GM04503 (cell line): ENCODE measurements at places on chromosomes 4 and X.

DNA sequence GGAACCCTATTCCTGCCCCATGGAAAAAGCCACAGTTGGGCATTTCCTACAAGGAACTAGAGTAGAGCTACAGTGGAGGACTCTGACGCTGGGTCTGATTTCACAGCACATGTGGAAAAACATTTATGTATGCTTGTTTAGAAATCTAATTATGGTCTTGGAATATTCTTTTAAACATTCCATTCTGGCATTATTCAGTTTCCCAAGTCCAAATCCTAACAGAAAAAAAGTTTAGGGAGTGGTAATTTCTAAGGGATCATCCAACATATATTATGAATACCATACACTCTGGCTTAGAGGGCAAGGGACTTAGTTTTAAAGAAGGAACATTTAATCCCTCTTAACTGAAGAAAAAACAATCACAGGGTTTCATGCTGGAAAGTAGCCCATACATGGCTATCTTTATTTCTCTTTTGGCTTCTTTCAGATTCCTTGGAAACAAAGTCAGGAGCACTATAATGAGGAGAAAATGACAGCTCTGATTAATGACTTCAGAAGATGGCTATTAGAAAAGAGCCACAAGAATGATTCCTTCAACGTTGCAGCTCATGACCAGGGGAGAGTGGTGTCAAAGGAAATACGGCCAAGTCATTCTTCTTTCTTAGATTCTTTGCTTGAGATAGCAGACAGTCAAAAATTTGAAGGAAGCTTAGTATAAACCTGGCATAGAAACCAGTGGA is 56.1 kb downstream of the CNGA2 start:
- DNase-seq = peak; percentile 11

DNA sequence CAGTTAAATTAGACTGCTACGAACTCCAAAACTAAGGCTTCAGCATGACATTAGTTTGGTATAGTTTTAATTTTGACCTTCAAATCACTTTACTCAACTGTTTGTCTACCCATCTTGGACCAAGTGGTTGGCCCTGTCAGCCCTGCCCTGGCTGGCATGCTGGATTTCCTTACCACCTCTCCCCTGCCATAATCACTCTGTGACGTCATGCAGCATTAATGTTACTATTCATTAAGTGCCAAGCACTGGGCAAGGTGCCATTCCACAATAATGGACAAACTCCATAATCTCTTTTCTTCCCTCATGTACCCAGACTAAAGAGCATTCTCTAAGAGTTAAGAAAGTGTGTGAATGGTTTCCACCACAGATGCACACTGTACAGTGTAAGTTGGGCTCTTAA is 277.0 kb upstream of the INTU start:
- DNase-seq = no peak

- DNase-seq = no peak
Measured at GRCh38 chr4:38860788-38861424, 4.3 kb upstream of the TLR6 start.

DNA sequence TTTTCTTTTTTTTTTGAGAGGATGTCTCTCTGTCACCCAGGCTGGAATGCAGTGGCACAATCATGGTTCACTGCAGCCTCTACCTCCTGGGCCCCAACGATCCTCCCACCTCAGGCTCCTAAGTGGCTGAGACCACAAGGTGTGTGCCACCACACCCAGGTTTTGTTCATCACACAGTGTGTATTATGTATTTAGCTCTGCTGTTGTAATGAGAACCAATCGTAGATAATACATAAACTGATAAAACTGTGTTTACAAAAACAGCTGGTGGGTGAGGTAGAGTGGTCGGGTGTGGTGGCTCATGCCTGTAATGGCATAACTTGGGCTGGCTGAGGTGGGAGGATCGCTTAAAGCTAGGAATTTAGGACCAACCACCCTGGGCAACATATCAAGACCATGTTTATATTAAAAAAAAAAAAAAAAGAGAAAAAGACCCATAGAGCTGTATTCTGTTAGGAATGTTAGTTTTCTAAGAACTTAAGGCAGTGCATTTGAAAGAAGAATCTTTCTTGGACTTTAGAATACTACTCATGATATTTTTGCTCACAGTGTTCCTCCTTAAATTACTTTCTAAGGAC is 34.9 kb downstream of the POLR2B start:
- no peak for DNase-seq

- DNase-seq = no peak
Measured at GRCh38 chrX:12906046-12906761, at the start of gene TLR8. Gene TLR8 (plus strand): TSS chrX:12906620. CDS start chrX:12906707, 87 bp downstream.

DNA sequence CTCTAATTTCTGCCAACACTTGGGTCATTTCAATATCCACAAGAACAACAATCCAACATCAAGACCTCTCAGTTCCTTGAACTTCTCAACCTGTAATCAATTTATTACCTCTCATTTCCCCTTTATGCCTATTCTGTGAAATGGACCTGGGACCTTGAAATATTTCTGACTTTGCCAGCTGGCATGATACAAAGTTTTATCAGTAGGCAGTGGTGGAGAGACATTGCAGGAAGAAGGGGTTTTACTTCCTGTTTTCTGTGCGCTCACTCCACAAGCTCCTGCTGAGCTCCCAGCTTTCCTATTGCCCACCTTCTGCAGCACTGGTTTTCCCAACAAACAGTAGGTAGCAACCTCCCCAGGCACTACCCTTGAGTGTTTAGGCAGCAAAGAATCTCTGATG is 3.5 kb upstream of the ARHGEF6 start:
- no peak for DNase-seq

DNA sequence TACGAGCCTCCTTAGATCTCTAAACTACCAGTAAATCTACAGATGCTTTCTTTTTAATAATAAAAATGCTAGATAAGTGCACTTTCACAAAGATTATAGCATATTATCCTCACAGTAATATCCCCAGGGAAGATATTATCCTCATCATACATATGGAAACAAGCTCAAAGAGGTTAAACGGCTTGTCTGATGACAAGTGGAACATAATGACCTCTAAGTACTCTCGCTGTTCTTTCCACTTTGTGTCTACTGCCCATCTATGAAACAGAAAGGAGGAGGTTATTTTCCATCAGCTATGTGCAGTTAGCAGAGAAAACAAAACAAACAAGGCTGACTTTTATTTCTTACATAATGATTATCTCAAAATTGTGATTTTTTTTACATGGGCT is 42.8 kb upstream of the PRDM8 start:
- DNase-seq = no peak

- no peak for DNase-seq
Measured at GRCh38 chr4:173333658-173334084, 487 bp downstream of the HMGB2 start.

- DNase-seq = no peak
Measured at GRCh38 chr4:169988252-169988651, 37.9 kb downstream of the MFAP3L start.

DNA sequence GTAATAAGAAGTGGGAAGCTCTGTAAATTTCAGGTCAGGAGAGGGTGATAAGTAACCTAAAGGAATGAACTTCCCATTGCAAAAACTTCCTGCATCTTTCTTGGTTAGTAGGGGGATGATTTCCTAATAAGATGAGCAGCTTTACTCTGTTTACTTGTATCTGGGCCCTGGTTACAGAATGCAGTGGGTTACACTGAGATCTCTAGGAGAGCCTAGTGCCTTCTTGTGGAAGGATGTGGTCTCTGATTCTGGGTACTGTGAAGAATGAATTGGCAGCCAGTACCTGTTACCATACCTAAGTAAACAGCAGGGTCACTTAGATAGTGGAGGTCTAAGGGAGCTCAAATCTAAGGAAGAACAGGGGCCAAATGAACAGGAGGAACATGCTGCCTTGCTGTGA is 320.6 kb downstream of the ARHGAP10 start:
- no peak for DNase-seq

GRCh38 chr4:56821381-56822243 is at the start of gene SPINK2:
Gene SPINK2 (minus strand): TSS chr4:56821701. CDS start chr4:56821662, 39 bp downstream.
- DNase-seq = no peak

GRCh38 chr4:178136736-178137345 is 694.6 kb upstream of the AGA start:
- DNase-seq = no peak

DNA sequence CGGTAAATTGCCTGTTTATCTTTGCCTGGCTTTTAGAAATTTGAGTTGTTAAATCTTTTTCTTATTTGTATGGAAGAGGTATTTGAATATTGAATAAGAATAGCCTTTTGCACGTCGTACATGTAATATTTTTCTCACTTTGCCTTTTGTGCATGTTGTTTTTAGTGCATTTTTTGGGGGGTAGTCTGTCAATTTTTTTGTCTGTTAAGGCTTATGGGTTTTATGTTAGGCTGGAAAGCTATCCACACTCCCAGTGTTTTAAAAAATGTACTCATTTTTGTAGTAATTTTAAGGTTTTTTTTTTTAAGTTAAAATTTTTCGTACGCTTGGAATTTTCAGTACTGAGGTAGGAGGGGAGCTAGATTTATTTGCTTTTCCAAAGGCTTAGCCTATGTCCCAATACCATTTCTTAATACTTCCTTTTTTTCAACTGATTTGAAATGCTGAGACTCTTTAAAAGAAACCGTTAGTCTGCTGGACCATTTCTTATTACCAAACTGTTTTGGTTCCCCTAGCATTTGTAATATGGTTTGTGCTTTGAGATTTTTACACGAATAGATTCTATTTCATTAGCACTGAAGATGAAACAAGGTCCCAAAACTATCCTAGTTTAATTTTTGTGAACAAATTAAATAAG is 1.3 kb downstream of the HERC5 start:
- DNase-seq = no peak

DNA sequence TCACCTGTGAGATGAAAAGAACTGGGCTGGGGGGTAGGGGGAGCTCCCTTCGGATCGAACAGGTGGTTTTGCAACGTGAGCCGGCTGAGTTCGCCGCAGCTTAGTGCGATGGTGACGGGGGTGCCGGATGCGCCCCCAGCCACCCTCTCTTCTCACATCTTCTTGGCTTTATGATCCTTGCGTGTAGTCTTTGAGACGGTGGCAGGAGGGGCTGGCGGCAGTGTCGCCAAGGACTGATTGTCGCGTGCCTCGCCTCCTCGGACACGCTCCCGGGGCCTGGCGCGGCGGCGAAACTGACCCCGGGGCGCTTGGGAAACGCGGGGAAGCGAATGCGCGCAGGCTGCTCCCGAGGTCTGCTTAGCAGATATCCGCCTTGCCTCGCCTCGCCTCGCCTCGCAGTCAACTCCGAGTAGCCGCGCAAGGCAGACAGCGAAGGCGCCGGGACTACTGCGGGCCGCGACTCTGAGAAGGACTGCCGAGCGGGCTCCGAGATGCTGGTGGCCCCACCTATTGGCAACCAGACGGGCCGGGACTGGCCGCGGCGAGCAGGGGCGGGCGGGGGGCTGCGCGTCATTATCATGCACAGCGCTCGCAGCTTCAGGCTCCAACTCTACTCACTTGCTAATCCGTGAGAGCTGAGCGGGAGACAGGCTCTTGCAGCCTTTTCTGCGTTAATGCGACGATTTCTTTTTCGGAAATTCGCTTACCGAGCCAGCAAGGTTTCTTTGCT is 1.5 kb downstream of the GRID2 start:
- DNase-seq = no peak

- DNase-seq = no peak
Measured at GRCh38 chr4:87926554-87927098, 48.9 kb upstream of the SPP1 start.

GRCh38 chr4:145531859-145532258 is 50.2 kb downstream of the SMAD1 start:
- DNase-seq = no peak
